ENCODE measurements at places on chromosomes 3 and 15.

GRCh38 chr3:126546549-126547239 is 12.0 kb downstream of the C3orf22 start:
- DNase-seq = peak; percentile 44

DNA sequence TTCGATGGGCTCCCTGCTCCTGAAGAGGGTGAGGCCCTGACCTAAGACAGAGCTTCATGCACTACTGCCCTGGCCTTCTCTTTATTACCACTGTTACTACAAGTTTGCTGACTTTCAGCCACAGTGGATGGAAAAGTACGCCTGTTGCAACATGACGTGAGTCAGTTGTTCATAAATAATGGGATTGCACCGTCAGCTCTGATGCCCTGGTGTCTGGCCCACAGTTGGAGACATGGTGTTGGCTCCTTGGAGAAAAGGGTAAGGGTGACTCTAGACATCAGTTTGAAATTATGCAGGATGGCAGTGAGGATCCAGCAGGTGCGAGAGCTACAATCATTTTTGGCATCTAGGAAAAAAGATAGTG is 5.5 kb downstream of the PAQR5 start:
- no peak for DNase-seq

GRCh38 chr3:11661052-11661656 is 17.4 kb upstream of the VGLL4 start:
- no peak for DNase-seq

GRCh38 chr15:25510146-25510545 is 71.3 kb upstream of the UBE3A start:
- no peak for DNase-seq

- DNase-seq = no peak
Observed at GRCh38 chr3:105837143-105837740, 31.6 kb downstream of the CBLB start.

GRCh38 chr3:57165641-57166040 is 488 bp upstream of the IL17RD start:
- DNase-seq = no peak

DNA sequence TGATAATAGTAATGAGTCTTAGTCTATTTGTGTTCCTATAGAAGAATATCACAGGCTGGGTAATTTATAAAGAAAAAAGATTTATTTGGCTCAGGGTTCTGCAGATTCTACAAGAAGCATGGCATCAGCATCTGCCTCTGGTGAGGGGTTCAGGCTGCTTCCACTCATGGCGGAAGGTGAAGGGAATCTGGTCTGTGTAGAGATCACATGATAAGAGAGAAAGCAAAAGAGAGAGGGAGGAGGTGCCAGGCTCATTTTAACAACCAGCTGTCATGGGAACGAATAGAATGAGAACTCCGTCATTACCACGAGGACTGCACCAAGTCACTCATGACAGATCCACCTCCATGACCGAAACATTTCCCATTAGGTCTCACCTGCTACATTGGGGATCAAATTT is 664.0 kb upstream of the SGO1 start:
- no peak for DNase-seq
